ENCODE measurements at places on chromosomes 16 and 17.
A peak's percentile ranks its signal among the peaks of the same experiment; 100 is the strongest.

GRCh38 chr17:70119545-70119944 is 44.5 kb downstream of the KCNJ16 start:
- DNase-seq = no peak

DNA sequence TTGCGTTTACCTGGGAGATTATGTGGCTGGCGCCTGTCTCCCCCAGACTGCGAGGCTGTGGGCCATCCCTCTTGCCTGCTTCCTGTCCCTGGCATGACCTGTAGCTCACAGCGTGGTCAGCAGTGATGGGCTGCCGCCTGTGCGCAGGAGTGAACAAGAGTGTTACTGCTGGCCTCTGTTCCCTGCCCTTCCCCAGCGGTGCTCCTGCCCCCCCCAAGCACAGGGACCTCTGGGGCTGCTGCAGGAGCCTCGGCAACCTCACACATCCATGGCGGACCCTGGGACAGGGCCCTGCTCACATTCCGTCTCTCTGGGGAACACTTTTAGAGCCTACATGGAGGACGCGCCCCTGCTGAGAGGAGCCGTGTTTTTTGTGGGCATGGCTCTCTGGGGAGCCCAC is 10.6 kb downstream of the TSC2 start:
- no peak for DNase-seq

- DNase-seq = peak; percentile 41
Observed at GRCh38 chr17:82134101-82134500, 36.1 kb upstream of the FASN start.

GRCh38 chr17:16916557-16916920 is 55.4 kb downstream of the TNFRSF13B start:
- no peak for DNase-seq

- no peak for DNase-seq
Observed at GRCh38 chr16:6510261-6510660, 822.4 kb upstream of the RBFOX1 start.

DNA sequence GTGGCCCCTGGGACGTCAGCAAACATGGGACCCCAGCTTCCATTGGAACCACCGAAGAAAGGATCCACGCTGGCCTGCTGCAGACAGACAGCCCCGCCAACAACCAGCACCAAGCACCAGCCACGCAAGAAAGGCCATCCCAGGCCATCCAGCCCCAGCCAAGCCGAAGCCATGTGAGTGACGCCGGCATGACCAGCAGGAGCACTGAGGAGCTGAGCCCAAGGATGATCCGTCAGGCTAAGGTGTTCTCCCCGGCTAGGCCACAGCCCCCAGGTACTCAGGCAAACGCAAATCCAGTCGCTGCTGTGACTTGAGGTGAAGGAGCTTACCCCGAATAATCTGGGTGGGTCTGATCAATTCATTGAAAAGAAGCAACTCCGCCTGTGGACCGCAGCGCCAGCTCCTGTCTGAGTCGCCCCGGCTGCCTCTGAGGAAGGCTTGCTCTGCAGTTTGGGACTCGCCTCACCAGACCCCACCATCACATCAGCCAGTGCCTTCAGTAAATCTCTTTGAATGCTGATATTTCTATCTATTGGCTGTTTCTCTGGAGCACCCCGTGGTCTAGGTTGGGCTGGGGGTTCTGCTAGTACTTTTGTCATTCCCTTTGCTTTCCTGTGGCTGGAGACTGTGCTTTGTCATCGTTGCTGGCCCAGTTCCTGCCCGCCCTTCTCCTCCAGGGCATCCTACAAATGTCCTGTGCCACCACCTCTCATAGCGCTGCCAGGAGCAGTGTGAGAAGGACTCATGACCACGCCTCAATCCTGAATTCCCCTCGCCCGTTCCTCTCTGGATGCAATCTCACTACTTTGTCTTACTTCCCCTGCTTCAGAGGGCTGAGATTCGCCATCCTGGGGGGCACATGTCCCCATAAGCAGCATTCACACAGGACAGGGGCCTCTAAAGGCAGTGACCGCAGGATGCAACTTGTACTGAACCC is 8.1 kb upstream of the CBX2 start:
- no peak for DNase-seq

DNA sequence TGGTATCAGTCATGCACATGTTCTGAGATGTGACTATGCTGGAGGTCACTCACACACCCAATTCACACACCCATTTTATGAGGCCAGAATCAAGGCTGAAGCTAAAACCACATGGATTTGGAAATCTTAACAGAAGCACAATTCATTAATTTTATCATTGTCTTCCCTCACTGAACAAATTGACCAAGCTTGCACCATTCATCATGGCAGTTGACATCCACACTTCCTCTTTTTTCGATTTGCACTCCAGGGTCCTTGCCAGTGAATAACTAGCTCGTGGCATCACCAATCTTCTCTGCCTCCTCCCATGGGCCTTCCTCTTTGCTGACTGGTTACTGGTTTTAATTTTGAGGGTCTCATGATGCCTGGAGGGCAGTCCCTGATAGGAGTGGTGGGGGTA is 123.0 kb upstream of the ASIC2 start:
- no peak for DNase-seq

DNA sequence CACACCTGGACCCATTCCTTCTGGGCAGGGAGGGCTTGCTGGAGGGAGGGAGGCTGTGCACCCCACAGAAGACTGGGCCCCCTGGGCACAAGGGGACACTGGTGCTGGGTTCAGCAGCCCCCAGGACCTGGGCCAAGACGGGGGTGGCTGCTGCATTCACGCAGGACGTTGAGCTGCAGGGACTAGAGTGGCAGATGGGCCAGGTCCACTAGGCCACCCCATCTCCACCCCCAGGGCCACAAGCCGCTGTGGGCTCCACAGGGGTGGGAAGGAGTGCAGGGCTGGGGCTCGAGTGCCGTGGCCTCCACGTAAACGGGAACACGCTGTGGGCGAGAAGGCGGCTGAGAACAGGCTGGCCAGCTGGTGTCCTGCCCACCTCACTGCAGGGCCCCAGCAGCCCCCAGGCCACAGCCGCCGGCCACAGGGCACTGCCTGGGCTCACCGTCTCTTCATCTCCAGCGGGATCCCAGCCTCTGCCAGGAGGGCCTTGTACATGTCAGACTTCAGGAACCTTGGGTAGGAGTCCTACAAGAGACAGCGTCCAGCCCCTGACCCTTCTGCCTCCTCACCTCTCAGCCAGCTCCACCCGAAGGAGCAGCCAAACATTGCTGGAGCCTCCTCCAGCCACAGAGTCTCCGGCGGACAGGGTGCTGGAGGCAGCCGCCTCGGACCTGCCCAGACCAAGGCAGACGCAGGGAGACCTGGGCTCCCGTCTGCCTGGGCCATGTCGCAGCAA is 6.5 kb downstream of the RGS11 start:
- no peak for DNase-seq

GRCh38 chr17:50337956-50338355 is 8.0 kb upstream of the XYLT2 start:
- peak; percentile 52 for DNase-seq

DNA sequence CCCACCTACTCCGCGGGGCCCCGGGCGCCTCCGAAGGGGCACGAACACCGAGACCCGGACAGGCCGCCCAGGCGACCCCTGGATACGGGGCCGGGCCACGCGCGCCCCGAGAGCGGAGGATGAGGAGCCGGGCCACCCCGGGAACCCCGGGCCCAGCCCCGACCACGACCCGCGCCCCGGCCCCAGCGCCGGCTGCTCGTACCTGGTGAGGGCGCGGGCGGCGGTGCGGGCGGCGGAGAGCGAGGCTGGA is 192 bp downstream of the FASN start:
- no peak for DNase-seq

- peak; percentile 99 for DNase-seq
Observed at GRCh38 chr17:59845595-59846393, 46.9 kb downstream of the TUBD1 start.

DNA sequence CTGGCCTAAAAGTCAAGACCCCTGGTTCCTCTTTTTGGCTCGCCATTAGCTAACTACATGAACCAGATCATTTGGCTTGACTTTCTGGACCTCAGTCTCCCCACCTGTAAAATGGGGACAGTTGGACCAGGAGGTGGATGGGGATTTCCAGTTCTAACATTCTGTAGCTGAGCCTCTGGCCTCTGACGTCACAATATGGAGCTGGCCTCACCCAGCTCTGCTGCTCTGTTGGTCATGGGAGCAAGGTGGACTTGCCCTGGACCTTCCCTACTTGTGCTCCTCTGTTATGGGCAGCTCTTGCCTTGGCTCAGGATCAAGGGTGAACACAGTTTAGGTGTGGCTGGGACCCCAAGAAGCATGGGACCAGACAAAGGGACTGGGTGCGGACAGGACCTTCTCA is 16.5 kb upstream of the KCNH6 start:
- DNase-seq = no peak

- no peak for DNase-seq
Observed at GRCh38 chr16:79911660-79912059, 311.1 kb upstream of the MAF start.

DNA sequence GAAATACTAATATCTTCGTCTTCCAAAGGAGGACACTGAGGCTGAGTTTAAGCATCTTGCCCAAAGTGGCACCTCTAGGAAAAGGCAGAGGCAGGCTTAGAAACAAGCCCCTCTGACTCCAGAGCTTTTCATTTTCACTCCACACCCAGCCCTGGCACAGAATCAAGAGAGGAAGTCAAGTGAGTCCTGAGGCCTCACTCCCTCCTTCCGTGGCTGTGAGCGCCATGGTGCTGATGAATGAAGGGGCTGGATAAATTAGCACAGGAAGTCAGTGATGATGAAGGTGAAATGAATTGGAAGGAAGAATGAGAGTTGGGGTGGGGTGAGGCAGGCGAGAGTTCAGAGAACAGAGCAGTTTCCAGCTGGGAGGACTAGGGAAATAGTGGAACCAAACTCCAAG is 179.3 kb downstream of the TMEM132E start:
- DNase-seq = no peak

DNA sequence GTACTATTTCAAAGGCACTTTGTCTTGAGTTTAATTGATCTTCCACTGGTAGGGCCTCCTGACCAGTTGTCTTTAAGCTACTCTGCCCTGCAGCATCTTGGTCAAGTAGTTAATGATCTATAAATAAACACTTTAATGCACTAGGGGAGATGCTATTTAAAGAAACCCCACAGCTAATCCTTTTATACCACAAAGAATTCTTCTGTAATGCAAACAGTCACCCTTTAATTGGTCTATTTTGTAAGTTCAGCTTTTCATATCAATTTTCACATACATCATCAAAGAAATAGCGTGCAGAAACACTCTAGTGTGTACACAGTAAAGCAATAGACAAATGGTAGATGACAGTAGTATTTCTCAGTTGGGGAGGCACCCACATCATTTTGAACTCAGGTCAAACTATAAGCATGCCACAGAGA is 70.3 kb downstream of the PMP22 start:
- DNase-seq = no peak

DNA sequence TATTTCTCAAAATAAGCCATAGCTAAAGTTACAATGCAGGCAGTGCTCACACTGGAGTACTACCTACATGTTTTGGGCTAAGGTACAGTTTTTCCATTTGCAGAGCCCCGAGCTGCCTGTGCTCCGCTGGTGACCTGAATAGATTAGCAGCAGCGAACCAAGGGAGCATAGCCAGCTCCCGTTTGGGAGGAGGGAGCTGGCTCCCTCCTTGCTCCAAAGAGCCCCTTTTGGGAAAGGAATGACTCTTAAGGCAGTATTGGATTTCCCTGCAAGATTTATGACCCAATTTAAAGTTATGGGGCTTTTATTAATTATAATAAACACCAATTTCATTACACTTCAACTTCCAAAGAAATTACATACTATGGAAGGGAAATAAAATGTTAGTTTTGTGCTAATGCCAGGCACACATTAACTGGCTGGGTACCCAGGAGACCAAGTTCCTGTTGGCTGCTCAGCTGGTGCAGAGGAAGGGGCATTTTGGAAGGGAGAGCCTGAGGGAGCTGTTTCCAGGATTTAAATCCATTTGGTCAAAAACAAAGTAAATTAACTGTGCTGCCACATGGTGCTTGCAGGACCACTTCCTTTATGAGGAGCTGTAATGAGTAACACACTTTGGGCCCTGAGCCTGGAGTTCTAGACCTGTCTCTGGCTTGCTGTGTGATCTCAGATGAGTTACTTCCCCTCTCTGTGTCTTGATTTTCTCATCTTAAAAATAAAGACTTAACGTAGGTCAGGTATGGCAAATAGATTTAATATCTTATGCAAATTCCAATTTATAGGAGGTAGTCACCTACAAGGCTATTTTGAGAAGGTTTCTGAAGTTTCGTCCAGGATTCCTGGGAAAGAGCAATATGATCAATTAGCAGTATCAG is 362.1 kb upstream of the CCL2 start:
- no peak for DNase-seq
